ENCODE measurements at places on chromosomes 11 and 22.

DNA sequence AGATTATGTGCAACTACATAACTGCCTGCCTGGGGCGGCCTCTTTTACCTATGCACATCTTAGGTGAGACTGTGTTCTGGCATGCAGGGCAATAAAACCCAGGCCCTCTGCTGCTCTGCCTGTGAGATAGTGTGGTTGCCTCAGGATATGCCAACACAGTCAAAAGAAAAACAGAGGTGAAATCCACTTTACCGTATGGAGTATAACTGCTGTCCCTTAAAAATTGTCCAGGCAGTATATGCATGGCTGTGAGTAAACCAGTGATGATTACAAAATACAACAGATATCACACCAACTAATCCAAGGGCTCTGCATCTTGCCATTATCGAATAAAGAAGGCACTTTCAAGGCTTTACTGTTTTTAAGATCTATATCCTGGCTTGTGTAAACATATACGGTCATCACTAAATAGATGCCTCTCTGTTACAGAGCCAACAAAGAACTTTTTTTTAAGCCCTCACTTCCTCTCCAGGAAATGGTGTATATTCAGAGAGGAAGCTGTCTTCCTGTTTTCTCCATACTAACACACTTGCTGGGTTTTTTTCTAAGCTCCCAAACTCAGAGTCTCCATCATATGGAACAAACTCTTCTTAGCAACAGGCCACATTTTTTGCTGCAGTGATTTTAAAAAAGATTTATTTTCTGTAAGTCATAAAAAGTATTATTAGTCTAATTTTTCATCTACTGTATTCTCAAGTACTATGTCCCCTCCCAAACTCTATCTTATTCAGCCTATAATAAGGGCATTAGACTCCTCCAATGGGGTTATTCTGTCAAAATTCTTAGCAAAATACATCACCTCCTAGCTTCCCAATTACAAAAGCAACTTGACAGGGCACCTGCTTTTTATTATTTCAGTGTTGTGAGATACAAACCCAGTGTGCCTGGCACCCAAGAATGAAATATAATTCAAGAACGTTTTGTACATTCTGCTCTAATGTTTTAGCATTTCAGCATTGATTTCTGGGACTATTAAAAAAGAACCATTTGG, 135.2 kb downstream of the MAML2 start:
- no peak for DNase-seq

DNA sequence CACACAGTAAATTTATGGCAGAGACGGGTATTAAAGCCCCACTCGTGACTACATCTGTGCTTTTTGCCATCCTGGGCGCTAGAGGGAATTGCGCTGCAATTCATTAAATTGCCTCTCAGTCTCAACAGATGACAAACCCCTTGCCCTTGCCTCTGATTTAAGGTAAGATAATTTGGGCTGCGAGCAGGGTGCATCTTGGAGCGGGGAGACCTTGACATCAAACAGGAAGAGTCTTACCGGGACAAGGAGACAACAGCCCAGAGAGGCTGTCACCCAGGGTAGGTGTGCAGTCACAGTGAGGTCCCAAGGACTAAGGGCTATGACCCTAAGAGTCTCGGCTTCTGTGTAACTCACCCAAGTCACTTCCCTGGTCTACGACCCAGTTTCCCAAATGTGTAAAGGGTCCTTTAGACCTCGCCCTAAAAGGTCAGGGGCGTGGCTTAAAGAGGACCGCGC, 449 bp upstream of the TOM1 start:
- DNase-seq = no peak

- DNase-seq = peak; percentile 5
Measured at GRCh38 chr22:32531228-32531627, 56.6 kb downstream of the FBXO7 start.

DNA sequence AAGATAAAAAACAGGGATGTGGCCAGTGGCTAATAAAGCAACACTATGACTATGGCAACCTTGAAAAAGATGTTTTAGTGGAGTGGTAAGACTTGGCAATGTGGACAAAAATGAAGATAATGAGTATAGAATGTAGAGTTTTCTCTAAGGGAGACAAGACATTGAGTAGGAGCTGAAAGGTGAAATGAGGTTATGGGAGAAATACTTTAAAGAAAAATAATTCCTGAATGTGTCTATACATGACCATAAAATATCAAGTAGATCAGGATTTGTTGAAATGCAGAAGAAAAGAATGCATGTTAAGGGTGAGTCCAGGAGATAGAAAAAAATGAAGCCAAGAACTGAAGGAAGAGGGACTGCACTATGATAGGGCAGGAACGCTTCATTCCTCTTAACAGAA, 101.6 kb upstream of the CARD18 start:
- DNase-seq = peak; percentile 34

GRCh38 chr22:44934454-44934735, 75.4 kb downstream of the PHF21B start:
- no peak for DNase-seq

- DNase-seq = peak; percentile 99
Measured at GRCh38 chr11:8719211-8719649, 36.6 kb downstream of the RPL27A start.

DNA sequence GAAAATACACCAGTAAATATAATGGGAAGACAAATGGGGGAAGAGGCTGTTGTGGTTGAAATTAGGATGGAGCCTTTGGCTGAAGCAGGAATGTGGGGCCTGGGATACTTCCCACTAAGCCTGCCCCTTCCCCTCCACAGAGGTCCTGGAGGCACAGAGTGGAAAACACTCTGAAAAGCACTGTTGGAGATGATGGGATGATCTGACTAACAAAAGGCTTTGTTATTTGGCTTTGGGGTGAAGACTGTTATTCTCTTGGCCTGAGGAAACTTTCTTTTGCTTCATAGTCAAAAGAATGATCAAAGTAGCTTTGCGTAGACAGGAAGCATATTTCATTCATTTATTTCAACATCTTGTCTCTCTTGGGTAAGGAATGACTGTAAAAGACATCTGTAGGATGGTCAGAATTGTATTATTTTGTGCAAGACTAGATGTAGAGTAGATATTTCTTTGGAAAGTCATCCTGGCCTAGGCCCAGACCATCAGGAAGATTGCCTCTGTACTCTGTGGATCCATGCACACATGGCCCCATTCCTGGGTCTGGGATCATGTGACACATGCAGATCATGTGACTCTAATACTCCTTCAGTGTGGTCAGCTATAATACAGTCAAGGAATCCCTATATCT, 111.4 kb downstream of the SPON1 start:
- peak; percentile 95 for DNase-seq

- DNase-seq = no peak
Measured at GRCh38 chr11:41660585-41660984, 201.1 kb upstream of the LRRC4C start.

GRCh38 chr11:89456681-89457080, 34.5 kb downstream of the NOX4 start:
- DNase-seq = no peak

DNA sequence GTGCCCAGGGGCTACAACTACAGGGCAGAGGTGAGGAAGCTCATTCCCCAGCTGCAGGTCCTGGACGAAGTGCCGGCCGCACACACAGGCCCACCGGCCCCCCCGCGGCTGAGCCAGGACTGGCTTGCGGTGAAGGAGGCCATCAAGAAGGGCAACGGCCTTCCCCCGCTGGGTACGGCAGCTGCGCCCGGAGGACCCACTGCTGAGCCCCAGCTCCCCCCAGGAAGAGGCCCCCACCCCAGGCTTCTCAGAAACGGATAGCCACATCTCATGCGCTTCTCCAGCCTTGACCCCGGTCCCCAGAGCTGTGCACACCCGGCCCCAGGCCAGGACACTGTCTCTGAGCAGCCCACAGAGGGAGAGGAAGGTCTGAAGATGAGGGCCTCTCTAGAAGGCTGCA, 9.4 kb downstream of the LMNTD2 start:
- no peak for DNase-seq

- DNase-seq = no peak
Measured at GRCh38 chr11:115550291-115551059, 46.3 kb upstream of the CADM1 start.

DNA sequence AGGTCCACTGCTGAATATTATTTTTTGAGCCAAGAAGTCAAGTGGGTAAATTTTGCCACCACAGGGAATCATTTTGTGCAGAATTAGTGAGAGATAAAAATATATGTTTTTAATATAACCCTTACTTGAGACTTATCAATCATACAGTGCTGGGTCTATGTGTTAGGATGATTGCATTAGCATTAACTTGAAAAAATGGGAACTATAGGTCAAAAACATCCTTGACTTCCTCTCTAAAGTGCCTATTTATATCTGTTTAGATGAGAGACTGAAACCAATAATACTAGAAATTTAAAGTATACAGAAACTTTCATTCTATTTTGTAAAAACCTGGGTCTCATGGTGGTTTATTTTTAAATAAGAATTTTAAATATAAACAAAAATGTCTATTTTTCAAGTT, 65.1 kb upstream of the CARD18 start:
- no peak for DNase-seq

DNA sequence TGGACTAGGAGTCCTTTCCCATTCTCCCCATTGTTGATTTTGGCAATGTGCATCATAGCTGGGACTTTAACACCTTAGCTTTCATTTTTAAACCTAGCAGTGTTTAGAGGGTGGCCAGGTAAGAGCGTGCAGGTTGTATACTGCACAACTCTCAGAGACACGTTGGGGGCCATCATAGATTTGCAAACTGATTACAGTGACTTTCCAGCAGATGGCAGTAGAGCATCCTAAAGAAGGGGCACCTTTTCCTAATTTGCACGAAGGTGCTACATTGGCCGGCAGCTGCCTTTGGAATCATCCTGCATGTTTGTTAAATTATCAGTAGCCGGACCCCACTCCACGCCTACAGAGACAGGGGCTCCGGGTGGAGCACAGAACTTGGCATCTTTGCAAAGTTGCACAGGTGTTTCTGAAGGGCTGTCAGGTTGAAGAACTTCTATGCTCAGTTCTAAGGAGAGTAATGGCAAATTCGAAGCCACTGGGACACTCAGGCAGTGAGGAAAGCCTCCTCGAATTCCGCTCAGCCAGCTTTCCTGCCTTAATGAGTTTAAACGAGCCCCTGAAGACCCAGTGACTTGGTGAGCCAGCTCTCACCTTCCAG, 7.7 kb downstream of the LHFPL7 start:
- DNase-seq = peak; percentile 12

- DNase-seq = no peak
Measured at GRCh38 chr11:3786781-3787428, 10.4 kb downstream of the NUP98 start.

DNA sequence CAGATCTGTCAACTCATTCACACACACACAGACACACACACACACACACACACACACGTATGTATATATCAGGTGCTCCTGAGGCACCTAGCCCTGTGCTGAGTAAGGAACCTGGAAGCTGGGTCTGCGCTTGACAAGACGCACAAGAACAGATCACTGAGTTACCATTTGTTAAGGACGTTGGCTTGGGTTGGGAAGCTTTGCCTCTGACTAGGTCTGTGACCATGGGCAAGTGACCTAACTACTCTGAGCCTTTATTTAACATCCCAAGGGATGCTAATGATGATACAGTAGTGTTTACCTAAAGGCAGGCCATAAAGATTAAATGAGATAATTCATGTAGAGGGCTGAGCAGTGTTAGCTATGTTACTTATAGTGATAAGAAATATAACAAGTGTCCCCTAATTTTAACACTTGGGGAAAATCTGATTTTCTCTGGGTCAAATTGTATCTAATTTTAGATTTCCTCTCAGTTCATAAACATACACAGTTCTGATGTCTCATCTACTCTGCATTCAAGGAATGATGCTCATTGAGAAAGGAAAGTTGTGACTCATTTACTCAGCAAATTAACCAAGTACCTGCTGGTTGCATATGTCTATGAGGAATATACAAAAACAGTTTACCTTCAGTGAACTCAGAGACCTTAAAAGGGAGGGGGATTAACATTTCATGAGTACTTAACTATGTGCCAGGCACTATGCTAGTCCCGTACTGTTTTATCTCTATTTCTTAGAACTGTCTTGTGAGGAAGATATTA, 13.6 kb downstream of the RNF185 start:
- peak; percentile 81 for DNase-seq

DNA sequence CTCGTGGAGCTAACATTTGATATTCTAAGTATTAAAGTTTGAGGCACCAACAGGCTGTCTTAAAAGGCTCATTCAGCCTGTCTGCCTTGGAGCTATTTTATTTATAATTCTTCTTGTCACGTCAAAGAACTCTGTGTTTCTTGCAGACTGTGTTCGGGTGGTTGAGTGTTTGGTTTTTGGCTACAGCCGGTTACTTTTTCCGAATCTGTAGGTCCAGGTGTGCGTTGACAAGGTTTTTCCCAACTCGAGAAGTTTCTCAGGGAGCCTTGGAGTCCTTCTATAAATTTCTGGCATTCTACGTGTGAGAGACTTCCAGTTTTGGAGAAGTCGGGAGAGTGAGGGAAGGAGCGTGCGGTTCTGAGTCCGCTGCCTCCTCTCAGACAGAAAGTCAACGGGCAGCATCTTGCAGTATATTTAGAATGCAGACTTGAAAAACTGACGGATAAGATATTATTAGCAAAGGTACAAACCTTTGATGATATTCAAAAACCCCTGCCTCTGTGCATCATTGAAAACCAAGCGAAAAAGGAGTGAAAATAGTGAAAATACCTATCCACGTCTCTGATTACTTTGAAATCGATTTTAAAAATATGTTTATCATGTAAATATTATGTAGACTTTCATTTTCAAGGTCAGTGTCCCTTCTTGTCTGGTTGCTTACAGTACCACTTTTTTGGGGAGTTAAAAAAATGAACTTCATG, 85.2 kb upstream of the PPARA start:
- DNase-seq = no peak

DNA sequence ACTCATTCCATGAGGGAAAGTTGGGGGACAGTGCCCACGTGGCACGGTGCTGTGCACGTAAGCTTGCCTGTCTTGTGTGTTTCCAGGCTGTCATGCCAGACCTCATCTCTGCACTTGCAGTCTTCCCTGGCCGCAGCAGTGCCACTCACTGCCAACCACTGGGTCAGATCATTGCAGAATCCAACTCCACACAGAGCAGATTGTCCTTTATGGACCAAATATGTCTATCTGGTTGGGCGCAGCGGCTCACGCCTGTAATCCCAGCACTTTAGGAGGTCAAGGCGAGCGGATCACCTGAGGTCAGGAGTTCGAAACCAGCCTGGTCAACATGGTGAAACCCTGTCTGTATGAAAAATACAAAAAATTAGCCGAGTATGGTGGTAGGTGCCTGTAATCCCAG, 4.4 kb upstream of the PPARA start:
- DNase-seq = no peak

DNA sequence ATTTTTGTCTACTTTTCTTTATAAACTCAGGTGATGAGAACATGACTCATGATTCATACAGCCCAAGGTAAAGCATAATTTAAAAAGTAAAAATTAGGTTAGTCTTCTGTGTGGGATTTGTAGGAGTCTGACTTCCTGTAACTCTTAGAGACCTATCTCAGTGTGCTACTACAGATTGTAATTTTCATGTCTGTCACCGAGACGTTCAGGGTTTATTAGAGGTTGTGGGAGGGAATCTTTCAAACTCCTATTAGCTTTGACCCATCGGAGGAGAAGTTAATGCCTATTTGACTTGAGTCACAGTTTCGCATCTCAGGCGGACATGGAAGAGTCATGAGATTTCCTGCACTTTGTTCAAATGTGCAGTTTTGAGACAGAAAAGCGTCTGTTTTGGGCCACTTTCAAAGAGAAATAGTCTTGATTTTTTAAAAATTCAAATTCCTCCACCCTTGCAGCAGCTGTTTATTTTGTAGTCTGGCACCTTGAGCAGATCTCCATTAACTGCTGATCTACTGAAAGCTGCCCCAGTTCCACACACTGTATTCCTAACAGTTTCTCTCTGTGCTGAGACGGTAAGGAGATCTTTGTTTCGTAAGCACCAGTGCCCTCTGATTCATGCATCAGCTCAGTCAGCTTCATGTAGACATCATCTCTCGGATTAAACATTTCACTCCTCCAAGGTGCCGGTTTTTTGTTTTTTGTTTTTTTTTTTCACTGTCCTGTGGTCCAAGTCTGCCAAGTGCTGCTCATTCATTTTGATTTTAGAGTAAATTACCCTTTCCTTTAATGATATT, 24.3 kb downstream of the ALKBH3 start:
- no peak for DNase-seq
